Heart left ventricle (tissue), 16 donors: ENCODE measurements at places on chromosomes 1 and 21. TPM values are rescaled to one million over a fixed set of nuclear protein-coding genes. Genes with fewer than 3 reads are reported as not detected.
A peak's percentile ranks its signal among the peaks of the same experiment; 100 is the strongest.

The HTR1D gene
- not detected for total RNA-seq

DNA sequence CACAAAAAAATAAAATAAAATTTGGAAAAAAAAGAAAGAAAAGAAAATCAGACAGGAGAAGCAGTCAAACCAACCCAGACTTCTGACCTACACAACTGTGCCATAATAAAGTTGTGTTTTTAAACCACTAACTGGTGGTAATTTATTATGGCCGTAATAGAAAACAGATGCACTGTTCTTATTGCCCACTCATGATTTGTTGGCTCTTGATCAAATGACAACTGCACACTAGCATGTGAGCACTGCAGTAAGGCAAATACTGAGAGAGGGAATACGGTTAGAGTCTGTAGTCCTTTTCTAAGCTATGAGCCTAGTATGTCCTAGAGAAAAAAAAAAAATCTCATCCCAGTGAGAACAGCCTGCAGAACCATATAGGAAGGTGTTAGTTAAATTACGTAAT lies 61.2 kb upstream of the TNR start:
- no peak overlapping the region for H3K4me3 ChIP-seq
- H3K4me1 ChIP-seq, result peaks cover 11% of the 10 kb centered on the region
- no peak for DNase-seq
- no peaks in the 10 kb centered on the region for H3K36me3 ChIP-seq
- H3K27ac ChIP-seq, result no peak overlapping the region

The WDR64 gene
- not detected for total RNA-seq

DNA sequence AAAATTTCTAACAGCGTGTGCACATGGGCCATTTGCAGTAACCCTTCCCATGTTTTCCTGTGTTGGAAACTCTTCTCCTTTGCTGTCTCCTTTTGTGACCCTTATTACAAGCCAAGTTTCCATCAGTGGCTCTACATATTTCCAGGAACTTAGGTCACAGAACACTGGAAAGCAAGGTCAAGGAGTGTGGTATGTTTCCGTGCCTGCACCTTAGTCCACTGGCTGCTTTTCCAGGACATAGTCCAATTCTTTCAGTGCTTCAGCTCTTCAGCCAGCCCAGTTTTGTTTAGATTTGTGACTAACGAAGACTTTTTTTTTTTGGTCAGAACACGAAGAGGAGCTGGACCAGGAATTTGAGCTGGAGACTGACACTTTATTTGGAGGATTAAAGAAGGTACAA lies 33.8 kb downstream of the HHAT start:
- no peaks in the 10 kb centered on the region for H3K27me3 ChIP-seq
- no peaks in the 10 kb centered on the region for H3K36me3 ChIP-seq
- no peak for DNase-seq
- H3K27ac ChIP-seq, result peak overlapping the region; percentile 28
- no peak overlapping the region for H3K4me3 ChIP-seq
- H3K4me1 ChIP-seq, result peaks cover 6% of the 10 kb centered on the region

- peaks cover 27% of the 10 kb centered on the region for H3K4me1 ChIP-seq
- H3K27me3 ChIP-seq, result no peaks in the 10 kb centered on the region
- no peaks in the 10 kb centered on the region for H3K36me3 ChIP-seq
- DNase-seq, result no peak
Observed at GRCh38 chr1:113760102-113761080, 1.1 kb upstream of the PHTF1 start.

DNA sequence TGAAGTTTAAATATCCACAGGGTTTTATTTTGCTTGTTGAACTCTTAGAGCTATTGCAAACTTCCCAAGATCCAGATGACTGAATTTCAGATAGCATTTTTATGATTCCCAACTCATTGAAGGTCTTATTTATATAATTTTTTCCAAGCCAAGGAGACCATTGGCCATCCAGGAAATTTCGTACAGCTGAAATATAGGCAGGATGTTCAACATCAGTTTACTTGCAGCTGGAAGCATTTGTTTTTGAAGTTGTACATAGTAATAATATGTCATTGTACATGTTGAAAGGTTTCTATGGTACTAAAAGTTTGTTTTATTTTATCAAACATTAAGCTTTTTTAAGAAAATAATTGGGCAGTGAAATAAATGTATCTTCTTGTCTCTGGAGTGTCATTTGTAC lies 32.8 kb upstream of the DDR2 start:
- peaks cover 37% of the 10 kb centered on the region for H3K36me3 ChIP-seq
- H3K4me3 ChIP-seq, result no peak overlapping the region
- no peaks in the 10 kb centered on the region for H3K4me1 ChIP-seq
- no peaks in the 10 kb centered on the region for H3K27me3 ChIP-seq

The S100A12 gene
- total RNA-seq, result 5.8 TPM

DNA sequence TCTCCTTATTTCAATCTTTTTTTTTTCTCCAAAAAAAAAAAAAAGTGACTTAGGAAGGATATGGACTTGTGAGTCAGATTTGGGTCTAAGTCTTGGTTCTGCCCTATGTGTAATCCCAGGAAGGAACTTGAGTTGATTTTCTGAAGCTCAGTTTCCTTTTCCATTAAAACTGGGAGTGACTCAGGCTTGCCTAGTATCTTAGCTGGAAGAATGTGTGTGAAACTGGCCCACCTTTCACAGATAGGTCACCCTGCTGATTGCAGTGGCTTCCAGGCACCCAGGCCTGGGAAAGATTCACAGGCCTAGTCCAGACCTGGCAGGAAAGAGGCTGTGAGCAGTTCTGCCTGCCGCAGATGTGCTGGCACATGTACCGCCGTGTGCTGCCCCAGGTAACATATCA lies 218.3 kb upstream of the HOOK1 start:
- no peaks in the 10 kb centered on the region for H3K36me3 ChIP-seq
- DNase-seq, result peak; percentile 18
- H3K27me3 ChIP-seq, result no peaks in the 10 kb centered on the region
- peak overlapping the region; percentile 25 for H3K27ac ChIP-seq

GRCh38 chr1:11558871-11559590 lies 80.1 kb downstream of the DISP3 start:
- H3K36me3 ChIP-seq, result no peaks in the 10 kb centered on the region
- no peaks in the 10 kb centered on the region for H3K4me1 ChIP-seq
- no peak for DNase-seq
- peaks cover 12% of the 10 kb centered on the region for H3K27me3 ChIP-seq
- no peak overlapping the region for H3K27ac ChIP-seq

The HES5 gene
- 1.2 TPM for total RNA-seq

GRCh38 chr1:22112554-22112953 lies 30.3 kb downstream of the WNT4 start:
- peaks cover 6% of the 10 kb centered on the region for H3K36me3 ChIP-seq
- H3K27me3 ChIP-seq, result no peaks in the 10 kb centered on the region
- no peak overlapping the region for H3K27ac ChIP-seq
- DNase-seq, result no peak
- H3K4me1 ChIP-seq, result peaks cover 17% of the 10 kb centered on the region
- no peak overlapping the region for H3K4me3 ChIP-seq

The SELL gene
- total RNA-seq, result 1.3 TPM

The TMPRSS2 gene
- not detected for total RNA-seq

- no peak overlapping the region for H3K4me3 ChIP-seq
- no peaks in the 10 kb centered on the region for H3K36me3 ChIP-seq
- H3K4me1 ChIP-seq, result peaks cover 9% of the 10 kb centered on the region
- no peak overlapping the region for H3K27ac ChIP-seq
Observed at GRCh38 chr1:92752719-92753118, 32.2 kb downstream of the EVI5 start.

DNA sequence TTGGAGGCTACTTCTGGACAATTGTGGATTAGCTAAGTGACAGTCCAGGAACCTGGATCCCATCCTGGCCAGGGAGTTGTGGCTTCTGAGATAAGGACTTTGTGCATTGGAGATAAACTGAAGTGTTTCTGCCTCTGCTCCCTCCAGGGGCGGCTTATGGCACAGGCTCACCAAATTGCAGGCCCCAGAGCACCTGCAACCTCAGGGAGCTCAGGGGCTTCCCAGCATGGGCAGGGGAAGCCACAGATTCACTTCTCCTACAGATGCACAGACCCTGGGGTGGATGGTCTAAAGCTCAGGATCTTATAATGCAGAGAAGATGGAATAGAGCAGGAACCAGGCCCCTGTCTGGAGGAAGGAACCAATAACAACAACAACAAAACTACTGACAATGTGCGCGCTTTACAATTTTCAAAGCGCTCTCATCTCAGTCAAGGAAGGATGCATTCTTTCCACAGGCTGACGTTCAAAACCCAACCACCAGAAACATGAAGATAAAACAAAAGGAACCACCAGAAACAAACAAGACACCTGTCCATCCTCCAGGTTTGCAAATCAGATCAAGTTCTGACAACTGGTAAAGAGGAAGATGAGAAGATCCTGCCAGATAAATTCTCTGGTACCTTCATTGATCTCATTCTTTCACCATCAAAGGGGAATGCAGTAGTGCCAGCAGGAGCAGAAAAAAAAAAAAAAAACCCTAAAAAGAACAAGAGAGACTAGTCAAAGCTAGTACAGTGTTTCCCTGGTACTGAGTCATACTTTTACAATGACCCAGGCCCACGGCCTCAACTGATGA lies 121.0 kb upstream of the IRF2BP2 start:
- H3K4me3 ChIP-seq, result no peak overlapping the region
- DNase-seq, result no peak
- H3K27me3 ChIP-seq, result no peaks in the 10 kb centered on the region
- no peak overlapping the region for H3K27ac ChIP-seq
- H3K36me3 ChIP-seq, result no peaks in the 10 kb centered on the region
- H3K4me1 ChIP-seq, result peaks cover 31% of the 10 kb centered on the region

DNA sequence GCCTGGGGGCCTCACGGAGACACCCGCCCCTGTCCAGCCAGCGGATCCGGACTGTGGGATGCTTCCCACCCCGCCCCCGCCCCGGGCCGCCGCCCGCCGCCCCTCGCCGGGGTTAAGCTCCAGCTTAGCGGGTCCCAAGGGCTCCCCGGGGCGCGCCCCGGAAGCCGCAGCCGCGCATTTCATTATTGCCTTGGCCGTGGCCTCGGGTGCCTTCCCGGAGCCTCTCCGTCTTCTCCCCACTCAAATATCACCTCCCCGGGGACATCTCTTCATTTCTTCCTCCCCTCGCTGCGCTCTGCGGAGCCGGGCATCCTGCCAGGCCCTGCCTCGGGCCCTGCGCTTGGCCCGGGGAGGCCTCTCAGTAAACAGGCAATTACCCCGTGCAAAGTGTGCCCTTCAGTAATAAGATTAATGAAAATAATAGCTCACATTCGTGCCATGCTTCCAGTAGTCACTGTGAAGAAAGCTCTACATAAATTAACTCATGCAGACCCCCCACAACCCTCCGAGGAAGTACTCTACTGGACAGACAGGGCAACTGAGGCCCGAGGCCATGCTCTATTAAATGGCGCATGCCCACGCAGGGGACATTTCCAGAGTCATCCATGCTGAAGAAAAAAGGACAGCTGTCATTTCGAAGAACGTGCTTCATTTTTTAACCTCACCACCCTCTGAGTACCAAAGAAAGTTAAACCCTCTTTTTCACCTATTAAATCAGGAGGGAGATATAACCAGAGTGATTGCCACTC lies 49.9 kb upstream of the LAPTM5 start:
- H3K27ac ChIP-seq, result no peak overlapping the region
- H3K27me3 ChIP-seq, result no peaks in the 10 kb centered on the region
- peak overlapping the region; percentile 15 for H3K4me3 ChIP-seq
- DNase-seq, result peak; percentile 55

The CDC73 gene
- total RNA-seq, result 27.5 TPM
